NCI-H524 treated with DMSO at 0.1 percent for 48 hours (cell line): ENCODE measurements at places on chromosomes 5 and 9.

DNA sequence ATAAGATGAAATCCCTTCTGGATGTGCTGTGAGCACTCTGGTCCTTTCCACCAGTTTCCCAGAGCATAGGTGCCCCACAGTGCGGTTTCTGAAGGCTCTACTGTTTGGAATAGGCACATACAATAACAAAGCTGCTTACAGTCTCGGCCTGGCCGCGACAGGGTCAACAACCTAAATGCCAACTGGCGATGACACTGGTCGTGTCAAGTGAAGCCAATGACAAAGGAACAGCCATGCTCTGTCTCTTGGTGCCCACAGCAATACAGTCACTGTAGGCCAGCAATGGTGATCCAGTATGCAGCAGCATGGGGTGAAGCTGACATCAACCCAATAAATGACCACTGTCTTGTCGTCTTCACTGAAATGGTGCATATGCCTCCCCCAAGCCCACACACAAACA lies 47.8 kb upstream of the EQTN start:
- DNase-seq = no peak

DNA sequence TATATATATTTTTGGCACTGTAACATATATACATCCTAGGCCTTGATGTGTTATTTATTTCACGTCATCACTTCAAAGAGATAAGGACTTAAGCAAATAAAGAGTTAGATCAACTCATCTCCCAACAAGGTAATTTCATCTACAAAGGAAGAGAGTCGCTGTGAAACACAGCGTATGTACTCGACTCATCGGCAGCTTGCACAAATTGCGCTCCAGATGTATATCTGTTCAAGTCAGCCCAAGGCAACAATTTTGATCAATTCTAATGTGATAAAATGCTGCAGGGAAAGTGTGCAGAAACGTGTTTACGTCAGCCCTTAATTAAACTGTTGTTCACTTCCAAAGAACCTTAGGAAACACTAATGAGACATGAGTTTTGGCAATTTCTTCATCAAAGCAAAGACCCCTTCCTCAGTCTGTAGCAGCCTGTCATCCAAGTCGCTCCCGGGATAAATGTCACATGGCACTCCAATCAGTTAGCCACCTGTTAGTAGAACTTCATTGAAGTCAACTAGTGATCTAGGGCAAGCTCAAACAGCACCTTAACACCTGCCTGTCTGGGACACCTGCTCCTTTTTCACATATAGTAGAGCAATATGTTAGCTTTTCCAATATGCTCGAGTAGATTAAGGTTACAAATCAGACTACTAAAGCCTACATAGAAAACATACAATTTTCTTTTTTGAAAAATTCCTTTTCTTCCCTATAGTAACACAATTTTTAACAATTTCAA lies 182.4 kb downstream of the NFIB start:
- DNase-seq = no peak

GRCh38 chr9:113910036-113910639 lies 34.0 kb downstream of the ZNF618 start:
- no peak for DNase-seq

- no peak for DNase-seq
Measured at GRCh38 chr9:72422214-72422613, 57.2 kb upstream of the ZFAND5 start.

DNA sequence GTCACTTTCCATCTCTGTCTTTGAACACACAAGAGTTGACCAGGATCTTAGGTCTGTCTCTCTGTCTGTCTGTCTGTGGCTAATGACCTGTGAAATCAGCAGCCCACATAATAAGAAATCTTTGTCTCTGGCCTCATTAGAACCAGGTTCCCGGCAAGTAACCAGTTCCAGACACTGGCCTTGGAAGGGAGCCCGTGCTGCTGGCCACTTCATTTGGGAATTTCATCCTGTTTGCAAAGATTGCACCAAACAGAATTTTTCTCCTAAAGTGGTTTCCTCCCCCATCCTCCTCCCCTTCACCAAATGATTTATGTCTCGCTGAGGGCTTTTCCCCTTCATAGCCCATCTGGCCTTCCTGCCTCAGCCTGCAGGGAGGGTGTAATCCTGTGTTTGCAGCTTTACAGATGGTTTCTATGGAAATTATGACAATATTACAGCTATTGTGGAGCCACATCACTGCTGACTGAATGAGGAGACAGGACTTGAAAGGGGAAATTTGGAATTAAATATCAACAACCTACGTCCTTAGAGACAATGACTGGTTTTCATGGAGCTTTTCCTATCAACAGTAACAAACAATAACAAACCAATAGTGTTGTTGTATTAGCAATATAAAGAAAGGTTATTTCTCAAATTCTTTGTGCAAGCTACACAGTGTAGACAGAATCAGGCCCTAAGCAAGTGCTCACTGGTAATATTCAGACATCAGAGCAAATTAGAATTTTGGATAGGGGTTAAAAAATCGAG lies 25.7 kb downstream of the DPYSL3 start:
- DNase-seq = peak; percentile 82

- no peak for DNase-seq
Measured at GRCh38 chr9:133403766-133404453, 13.9 kb downstream of the REXO4 start.

- DNase-seq = no peak
Measured at GRCh38 chr5:137856916-137857862, 10.5 kb upstream of the MYOT start.

DNA sequence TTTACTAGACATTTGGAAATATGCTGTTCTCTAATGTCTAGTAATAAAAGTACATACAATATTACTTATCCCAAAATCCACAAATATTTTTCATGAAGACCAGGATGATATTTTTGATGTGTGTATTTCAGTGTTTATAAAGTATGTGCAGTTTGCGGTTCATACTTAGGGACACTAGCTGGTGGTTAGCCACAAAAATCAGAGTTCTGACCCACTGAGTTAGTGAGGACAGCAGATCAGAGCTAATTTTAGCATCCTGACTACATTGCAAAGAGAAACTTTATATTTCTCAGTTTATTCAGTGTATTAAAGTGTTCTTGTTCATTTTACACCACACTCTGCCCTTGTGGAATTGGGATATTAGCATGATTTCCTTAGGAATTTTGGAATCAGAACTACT lies 655.3 kb downstream of the HTR1A start:
- no peak for DNase-seq

DNA sequence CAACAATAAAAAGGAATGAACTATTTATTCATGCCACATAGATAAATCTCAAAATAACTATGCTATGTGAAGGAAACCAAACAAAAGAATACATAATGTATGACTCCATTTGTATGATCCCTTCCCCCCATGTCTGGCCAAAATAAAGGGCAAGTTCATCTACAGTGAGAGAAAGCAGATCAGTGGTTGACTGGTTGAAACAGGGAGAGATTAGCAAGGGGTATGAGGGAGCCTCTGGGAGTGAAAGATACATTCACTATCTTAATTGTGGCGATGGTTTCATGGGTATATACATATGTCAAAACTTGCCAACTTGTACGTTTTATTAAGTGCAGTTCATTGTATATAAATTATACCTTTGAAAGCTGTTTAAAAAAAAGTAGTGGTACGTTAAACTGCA lies 4.8 kb downstream of the PSMD5 start:
- DNase-seq = no peak

DNA sequence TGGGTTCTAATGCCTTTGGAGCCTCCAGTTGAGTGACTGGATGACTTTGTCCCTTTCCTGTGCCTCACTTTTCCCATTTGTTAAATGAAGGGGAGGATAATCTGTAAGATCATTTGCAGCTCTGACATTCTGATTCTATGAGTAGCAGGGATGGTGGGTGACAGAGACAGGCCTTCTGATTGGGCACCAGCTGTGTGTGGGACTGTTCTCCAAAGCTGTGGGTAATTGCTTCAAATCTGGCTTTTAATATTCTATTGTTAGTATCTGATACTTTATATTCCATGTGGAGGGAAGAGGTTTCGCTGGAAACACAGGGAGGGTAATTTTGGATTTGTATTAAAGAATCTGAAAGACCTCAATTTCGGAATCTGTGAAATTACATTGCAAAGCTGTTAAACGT lies 102.7 kb downstream of the FBXO38 start:
- no peak for DNase-seq

DNA sequence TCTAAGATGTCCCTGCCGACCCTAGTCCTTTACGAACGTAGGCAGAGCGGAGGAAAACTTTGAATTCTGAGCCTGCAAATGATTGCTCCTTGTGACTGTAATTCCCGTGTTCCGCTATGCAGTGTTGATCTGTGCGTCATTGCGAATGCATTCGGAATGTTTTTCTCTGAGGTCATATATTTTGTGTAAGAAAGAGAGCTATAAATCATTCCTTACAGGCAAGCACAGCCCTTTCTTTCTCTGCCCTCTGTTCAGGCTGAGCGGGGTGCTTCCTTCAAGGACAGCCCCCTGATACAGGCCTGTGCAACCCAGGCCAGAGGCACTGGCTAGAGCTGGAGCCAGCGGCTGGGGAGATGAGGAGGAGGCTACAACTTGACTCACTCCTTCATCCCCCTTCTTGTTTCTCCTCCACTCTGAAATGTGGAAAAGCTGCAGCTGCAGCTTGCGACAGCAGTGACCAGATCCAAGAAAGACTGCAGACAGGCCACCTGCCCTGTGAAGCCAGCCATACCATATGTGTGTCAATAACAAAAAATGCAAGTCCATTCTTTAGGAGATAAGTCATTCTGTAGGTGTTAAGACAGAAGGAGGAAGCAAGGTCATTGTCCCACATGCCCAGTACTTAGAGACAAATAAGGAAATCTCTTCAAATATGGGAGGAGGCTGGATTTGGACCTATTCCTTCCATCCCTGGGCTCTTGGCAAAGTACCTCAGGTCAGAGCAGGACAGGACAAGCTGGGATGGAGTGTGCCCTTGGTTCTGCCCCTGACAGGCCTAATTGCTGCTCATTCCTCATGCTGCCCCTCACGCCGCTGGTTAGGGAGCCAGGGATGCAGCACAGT lies 345.7 kb upstream of the WWC1 start:
- no peak for DNase-seq

- peak; percentile 79 for DNase-seq
Measured at GRCh38 chr9:93453047-93453914, at the start of gene FAM120AOS. Gene FAM120AOS, minus strand, starts transcription at chr9:93453581. Its CDS starts 872 bp downstream, at chr9:93452709.
